ENCODE measurements at places on chromosomes 11 and 22.

DNA sequence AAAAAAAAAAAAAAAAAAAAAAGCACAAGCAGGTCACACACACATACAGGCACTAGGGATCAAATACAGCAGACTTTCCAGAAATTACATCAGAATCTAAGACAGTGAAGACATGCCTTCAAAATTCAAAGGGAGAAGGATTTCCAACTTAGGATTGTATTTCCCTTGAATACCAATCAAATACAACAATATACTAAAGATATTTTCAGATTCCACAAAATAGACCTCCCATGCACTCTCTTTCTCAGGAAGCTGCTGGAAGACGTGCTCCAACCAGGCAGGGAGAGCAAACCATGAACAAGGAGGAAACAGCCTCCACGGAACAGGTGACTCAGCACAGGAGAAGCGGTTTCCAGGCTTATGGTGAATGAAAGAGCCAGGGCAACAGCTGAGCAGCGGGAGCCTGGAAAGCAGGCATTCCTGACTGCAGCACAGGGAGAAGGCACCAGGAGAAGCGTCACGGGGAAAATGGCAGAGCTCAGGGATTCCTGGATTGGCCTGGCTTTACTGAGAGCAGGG lies 32.0 kb downstream of the TMEM184B start:
- DNase-seq, result peak; percentile 31

GRCh38 chr11:124605719-124606118 lies 5.5 kb upstream of the PANX3 start:
- no peak for DNase-seq

DNA sequence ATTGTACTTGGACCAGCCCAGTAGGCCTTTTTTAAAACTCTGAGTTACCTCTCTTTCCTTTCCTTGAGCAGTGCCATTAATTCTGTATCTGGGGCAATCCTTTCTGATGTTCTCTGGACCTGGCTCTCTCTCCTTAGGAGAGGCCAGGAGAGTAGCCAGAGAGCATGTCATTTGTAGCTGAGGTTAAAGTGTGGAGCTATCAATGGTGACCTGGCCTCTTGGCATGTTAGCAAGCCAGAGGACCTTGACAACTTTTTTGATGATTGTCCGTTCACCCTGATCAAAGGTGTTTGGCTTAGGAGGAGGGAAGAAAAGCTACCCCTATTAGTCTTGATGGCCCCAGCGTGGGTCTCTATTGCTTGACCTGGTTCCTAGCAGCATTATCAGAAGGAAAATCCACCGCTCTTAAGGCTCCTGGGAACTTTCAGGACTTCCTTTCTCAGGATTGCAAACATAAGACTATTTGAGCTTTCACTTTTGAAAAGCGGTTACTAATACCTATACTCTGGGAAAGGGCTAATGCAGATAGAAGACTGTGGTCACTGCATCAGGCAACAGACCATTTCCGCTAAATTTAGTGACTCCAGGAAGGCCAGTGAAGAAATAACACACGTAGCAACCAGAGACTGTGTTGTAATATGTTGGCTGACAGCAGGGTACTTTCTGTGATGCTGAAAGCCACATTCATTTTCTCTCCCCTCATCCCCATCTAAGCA lies 18.2 kb downstream of the LIMK2 start:
- DNase-seq, result no peak

- DNase-seq, result no peak
Observed at GRCh38 chr22:38564669-38565068, 5.3 kb downstream of the DMC1 start.

DNA sequence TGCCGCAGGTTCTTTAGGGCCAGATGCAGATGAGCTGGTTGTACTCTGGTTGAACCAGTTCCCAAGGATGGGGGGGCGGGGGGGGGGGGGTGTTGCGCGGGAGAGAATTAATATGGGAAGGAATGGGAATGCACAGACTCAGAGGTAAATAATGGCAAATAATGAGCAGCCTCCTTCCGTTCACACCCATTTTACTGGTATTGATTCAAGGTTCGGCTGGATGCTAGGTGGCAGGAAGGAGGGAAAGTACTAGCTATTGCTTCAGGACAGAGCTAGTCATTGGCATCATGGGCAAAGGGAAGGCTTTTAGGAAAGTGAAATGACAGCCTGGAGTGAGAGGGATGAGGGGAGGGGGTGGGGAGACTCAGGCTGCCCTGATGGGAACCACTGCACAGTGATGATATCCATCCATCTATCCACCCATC lies at the start of gene VSTM5:
Gene VSTM5, minus strand, starts transcription at position 25 of the 425 bp plus-strand sequence. CDS start 116 bp downstream, outside the sequence.
- no peak for DNase-seq

DNA sequence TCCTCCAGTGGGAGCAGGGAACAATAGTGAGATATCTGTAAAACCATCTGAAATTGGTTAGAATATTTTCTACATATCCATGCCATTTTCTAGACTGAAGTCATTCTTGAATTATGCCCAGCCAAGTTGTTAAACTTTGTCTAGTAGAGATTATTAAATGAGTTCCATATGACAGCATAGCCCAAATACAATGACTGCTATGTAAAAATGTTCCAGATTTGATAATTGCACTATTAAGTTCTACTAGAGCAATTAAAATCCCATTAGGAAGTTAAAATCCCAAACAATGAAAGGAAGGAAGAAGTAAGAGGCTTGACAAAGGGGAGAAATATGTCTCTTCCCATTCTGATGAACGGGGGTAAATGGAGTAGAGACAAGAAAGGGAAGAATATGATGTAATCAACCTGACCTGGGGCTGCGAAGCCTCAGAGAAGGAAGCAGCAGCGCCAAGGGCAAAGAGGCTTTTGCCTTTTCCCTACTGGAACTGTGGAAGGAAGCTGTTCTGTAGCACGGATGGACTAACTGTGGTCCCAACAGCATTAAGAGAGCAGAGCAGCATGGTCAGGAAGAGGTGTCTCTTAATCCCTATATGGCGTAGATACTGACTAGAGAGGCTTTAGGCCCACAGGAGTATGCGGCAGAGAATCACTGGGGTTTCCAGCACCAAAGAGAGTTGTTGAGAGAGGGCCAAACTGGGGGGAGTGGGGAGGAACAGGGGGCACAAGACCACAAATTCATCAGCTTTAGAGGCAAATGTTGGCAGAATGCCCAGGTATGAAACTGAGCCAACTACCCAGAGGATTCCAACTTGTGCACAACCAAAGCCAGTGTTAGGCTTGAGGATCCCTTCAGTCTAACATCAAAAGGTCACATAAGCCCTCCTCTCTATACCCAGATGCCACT lies 26.7 kb downstream of the RRP8 start:
- no peak for DNase-seq
